ENCODE measurements at places on chromosomes 4 and X.

GRCh38 chrX:55028040-55028439 lies 2.7 kb downstream of the ALAS2 start:
- DNase-seq: no peak

GRCh38 chrX:151570561-151570960 lies 7.1 kb downstream of the PASD1 start:
- DNase-seq: no peak

DNA sequence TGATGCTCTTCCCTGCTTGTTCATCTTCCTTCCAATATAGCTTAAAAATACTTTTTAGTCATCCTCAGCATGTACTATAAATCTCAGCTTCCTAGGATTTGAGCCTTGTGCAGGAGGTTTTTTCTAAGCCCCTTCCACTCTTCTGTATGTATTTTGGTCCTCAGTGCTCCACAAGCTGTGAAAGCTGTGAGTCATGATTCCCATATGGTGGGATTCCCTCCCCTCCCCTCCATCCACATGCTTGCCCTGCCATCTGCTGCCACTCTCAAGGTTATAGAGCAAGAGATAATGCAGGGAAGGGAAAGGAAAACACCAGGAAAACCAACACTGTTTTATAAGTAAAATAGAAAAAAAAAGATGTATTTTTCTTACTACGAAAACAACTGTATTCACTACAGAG lies 58.5 kb upstream of the AP1S2 start:
- DNase-seq: no peak

- no peak for DNase-seq
Observed at GRCh38 chr4:24169956-24170355, 280.1 kb upstream of the PPARGC1A start.

DNA sequence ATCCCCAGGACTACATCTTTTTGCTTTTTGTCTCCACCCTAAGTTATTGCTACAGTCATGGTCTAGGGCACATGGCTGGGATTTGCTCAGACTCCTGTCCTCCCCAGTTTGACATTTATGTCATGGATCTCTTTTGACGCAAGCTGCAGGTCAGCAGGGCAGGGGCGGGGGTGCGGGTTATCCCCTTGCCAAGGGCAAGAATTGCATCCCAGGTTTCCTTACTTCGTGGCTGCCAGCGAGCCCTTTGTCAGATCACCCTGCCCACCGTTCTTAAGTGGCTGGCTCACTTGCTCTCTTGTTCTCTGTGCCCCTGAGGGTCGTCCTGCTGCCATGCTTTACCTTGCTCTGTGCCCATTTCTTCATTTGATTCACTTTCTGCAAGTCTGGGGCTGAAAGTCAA lies 21.1 kb upstream of the UBA1 start:
- DNase-seq: no peak

- no peak for DNase-seq
Observed at GRCh38 chr4:83591730-83592129, 55.8 kb downstream of the GPAT3 start.

DNA sequence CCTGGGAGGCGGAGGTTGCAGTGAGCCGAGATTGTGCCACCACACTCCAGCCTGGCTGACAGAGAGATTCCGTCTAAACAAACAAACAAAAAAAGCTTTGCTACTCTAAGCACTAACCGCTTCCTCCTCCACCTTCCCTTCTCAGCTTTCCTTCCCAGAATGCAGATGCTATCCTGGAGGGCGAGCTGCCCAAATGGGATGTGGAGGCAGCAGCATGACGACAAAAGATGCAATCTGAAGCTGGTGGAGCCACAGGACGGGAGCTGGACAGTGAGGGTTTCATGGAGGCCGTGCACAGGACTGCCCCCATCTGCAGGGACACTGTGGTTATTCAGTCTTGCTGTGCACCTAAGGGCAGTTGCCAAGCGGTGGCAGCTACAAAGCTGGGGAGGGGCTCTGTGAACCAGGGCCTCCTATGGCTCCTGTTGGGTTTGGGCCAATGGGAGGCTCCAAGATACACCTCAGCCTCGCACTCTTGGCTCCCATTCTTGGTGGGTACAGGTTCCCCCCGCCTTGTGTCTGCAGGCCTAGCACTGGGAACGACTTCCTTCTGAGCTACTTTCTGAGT lies 47.4 kb downstream of the WDR1 start:
- DNase-seq: no peak

DNA sequence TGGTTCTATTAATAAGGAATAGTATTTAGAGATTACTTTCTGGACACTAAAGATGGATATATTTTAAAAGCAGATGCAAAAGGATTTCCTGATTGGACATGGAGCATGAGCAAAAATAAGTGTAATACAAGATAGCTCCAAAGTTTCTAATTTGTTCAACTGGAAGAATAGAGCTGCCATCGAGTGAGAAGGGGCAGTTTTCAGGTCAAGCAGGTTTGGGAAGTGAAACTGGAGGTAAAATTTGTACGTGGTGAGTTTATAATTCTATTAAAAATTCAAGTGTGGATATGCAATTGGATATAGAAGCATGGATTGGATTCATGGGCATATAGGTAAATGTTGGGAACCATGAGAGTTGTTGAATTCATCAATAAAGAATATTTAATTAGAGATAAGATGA lies 31.8 kb downstream of the PRDM8 start:
- DNase-seq: no peak

DNA sequence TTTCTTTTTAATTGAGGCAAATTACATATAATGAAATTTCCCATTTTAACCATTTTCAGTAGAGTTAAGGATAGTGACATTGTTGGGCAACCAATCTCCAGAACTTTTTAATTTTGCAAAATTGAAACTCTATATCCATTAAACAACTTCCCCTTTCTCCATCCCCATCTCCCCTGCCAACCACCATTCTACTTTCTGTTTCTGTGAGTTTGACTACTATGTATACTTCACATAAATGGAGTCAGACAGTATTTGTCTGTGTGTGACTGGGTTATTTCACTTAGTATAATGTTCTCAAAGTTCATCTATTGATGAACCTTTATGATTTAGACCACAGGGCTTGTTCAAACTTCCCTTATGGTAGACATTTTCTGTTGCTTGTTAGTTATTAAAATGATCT lies 364.5 kb upstream of the MAD2L1 start:
- DNase-seq: no peak

DNA sequence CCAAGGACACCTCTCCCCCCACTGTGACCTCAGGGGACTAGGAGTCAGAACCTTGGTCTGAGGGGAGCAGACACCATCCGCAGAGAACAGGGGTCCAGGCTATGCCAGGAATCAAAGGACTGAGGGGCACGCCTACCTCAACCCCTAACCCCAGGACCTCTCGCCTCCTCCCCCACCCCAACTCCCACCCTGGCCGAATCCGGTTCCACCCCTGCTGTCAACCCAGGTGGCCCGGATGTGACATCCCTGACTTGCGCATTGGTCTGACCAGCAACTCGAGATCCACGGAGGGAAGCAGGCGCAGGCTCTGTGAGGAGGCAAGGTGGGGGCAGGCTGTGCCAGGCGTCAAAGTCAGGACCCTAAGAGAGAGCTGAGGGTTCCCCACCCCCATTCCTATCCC lies 468 bp upstream of the MAGEA4 start:
- no peak for DNase-seq

DNA sequence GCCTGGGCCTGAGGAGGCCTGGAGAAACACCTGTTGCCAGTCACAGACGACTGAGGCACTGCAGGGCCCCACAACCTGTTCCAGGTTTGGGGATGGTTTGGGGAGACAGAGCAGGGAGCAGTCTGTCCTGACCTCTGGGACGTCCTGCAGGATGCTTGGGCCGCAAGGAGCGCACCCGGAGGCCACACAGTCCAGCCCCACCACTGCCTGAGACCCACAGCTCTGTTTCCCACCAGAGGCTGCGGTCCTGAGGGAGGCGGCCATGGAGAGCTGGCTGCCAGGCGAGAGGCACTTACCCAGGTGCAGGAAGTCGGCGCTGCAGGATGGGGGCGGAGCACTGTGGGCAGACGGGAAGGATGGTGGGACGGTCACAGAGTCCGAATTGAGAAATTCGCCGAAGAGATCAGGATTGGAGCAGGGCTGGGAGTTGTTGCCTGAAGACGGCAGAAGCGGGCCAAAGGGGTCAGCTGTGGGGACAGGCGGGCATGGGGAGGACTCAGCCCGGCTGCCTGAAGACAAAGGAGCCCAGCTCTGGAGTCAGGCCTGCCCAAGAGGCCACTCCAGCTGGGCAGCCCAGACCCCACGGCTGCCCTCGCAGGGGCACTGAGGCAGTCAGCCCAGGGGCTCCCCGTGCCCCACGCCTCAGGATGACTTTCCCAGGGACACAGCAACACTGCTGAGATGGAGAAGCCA lies 40.3 kb upstream of the CPLX1 start:
- DNase-seq: no peak
